ELF-1 (cell line): ENCODE measurements at places on chromosomes 6 and 20.
A peak's percentile ranks its signal among the peaks of the same experiment; 100 is the strongest.

GRCh38 chr20:46872328-46873211 lies 22.1 kb upstream of the EYA2 start:
- DNase-seq = no peak

DNA sequence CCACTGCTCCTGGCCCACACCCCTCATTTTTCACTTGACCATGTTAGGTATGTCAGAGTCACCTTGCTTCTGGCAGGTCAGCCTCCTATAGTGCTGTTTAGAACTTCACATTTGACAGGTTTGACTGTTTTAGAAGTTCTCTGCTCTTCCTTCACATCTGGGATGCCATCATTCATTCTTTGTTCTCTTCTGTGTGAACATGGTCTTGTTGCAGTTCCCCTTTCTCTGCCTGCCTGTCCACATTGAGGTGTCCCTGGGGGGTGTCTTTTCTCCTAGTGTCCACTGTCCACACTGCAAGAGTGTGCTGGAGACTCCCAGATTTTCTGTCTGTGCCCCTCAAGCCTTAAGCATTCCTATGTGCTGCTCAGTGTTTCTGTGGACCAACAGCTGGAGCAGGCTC lies 89.5 kb downstream of the JARID2 start:
- DNase-seq = no peak

- DNase-seq = no peak
Measured at GRCh38 chr20:11091511-11091910, 417.7 kb upstream of the JAG1 start.

DNA sequence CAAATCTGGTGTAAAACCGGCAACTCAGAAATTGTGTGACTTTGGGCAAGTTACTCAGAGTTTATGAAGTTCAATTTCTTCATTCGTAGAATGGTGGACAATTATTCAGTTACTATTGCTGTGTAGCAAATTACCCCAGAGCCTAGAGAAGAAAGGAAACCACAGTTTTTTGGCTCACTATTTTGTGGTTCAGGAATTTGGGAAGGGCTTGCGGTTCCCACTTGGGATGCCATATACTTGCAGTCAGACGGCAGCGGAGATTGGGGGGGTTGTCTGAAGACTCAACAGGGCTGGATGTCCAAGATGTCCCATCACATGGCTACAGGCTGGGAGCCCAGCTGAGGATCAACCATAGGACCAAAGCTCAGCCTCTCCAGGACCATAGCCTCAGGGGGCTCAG lies 108.1 kb downstream of the PCSK2 start:
- DNase-seq = no peak

- DNase-seq = no peak
Measured at GRCh38 chr6:97097068-97098047, 172.8 kb downstream of the KLHL32 start.

DNA sequence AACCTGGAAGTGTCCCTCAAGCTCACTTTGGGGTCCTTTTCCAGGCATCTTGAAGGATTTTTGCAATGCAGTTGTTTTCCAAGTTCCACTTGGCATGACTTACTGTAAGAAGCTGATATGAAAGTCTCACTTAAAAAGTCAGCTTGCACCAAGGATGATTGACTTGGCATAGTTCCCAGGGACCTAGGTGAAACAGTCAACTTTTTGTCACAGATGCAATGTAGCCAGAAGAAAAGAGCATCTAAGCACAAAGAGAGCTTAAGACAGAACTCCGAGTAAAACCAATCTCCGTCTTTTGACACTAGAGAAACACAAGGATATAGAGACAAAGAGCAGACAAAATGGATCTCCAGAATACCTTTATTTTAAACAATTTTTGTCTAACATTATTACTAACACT lies 2.6 kb upstream of the ZSCAN12 start:
- DNase-seq = no peak

DNA sequence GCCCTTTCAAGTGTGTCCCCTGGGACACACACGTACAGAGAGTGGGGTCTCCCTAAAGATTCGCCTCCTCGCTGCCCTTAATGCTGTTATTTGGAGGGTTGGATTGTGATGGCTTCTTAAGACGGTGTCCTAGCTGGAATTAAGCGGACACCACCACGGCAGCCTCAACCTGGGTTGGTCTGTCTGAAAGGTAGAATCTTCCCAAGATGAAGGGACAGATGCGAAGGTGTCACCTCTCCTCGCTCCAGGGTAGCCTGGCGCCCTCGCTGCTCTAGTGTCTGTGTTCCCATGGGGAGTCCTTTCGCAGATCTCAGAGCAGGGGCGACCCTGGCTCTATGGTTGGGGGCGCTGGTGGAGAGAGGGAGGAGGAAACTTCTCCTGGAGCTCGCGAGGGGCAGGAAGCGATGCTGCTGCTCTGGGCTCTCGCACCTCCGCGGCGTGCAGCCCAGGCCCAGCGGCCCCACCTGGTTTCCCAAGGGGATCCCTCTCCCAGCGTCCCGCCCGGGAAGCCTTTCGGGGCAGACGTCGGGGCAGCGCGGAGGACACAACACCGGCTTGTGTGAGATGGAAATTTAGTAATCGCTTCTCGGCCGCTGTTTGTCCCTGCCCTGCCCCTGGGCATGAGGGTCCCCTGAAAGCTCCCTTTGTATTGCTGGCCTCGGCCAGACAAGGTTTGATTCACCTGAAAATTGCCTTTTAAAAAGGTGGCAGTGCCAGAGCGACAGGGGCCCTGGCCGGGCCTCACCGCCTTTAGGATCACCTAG lies 1.7 kb downstream of the RSPO3 start:
- peak; percentile 23 for DNase-seq

DNA sequence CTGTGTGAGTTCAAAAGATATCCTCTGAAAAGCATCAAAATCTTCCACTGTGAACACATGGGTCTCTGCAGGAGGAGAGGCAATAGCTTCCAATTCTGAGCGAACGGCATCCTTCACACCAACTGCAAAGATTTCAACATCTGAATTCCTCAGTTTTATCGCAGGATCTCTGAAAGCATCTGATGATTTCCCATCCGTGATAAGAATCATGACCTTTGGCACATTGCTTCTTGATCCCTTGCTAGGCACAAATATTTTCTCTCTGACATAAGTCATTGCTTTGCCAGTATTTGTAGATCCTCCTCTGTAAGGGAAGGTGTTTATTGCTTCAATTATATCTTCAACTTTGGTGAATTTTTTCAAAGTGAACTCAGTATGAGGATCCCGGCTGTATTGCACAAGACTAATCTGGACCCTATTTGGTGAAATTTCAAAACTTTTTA lies 22.7 kb downstream of the COL12A1 start:
- DNase-seq = no peak

DNA sequence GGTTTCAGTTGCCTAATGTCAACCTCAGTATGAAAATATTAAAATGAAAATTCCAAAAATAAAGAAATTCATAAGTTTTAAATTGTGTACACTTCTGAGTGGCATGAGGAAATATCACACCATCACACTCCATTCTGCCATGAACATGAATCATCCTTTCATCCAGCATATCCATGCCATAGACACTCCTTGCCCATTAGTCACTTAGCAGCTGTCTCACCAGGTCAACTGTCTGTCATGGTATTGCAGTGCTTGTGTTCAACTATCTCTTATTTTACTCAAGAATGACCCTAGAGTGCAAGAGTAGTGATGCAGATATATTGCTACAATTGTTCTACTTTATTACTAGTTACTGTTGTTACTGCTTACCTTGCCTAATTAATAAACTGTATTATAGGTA lies 712.4 kb downstream of the EPHA7 start:
- DNase-seq = no peak

- DNase-seq = no peak
Measured at GRCh38 chr6:121694801-121695251, 259.4 kb downstream of the GJA1 start.

GRCh38 chr6:66344796-66345195 lies 637.8 kb upstream of the EYS start:
- no peak for DNase-seq

DNA sequence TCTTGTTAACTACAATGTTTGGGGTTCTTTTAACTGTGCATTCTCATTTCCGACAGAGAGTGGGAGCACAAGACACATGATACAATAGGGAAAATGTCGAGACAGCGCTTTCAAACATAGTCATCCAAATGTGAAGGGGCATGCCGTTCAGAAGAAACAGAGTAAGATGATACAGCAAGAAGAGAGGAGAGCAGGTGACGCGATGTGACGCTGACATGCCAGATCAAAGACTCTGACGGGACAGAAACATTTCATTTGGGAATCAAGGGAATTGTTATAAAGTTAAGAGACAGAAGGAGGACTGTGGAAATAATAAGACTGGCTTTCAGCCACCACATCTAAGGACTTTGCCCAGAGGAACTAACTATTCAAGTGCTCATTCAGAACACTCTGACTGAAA lies 117.4 kb downstream of the FAXC start:
- no peak for DNase-seq

- DNase-seq = peak; percentile 32
Measured at GRCh38 chr6:134351615-134352474, 33.9 kb upstream of the SGK1 start.

DNA sequence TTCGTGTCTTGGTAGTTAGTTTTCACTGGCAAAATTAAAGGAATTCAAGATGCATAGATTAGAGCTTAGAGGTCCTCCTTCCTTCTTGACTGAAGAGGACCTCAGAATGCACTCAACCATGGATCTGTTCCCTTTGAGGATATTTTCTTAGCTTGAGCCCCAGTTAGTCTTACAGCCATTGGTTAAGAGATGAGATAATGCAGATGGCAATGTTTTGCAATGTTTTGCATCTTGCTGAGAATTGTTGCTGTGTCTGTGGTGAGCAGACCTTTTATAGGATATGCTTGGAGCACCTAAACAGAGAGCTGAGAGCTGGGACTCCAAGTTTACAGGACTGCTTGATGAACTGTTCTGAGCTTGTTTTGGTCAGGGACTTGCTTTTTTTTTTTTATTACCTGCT lies 107.5 kb downstream of the TMEM170B start:
- no peak for DNase-seq

GRCh38 chr6:165484178-165484889 lies 174.9 kb upstream of the C6orf118 start:
- peak; percentile 66 for DNase-seq

DNA sequence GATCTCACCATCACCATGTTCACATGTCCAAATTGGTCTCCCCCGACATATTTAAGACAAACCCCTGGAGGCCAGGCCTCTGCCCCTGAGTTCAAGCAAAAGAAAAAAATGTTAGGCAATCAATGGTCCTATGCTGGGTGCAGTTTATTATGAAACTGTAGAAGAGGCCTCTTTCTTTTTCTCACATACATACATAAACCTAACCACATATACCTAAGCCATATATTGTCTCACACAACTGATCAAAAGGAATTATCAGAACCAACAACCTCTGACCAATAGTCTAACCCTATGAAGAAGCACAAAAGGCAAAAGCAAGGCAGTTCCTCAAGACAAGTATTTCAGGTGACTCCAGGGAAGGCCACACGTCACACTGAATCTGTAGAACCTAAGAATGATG lies 49.9 kb downstream of the ILRUN start:
- no peak for DNase-seq

GRCh38 chr6:16409531-16410441 lies 171.4 kb downstream of the GMPR start:
- DNase-seq = peak; percentile 67

DNA sequence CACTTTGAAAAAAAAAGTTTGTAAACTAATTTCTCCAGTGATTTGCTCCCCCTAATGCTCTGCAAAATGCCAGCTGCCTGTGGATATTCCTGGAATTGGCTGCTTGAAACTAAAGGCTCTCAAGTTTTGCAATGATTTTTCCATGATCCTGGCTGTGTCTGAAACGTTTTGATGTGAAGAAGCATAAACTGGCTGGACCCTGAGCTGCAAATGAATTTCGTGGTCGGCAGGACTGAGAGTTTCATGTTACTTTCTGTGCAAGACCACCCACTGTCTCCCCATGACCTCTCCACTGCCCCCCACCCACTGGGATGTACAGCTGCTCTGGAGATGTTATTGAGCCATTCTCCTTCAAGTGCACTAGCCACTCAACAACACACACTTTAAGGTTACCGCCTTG lies 171.3 kb upstream of the SSTR4 start:
- no peak for DNase-seq

- DNase-seq = no peak
Measured at GRCh38 chr6:24051942-24052589, 73.9 kb upstream of the NRSN1 start.
